ENCODE measurements at places on chromosomes 16 and 17.

- DNase-seq, result no peak
Measured at GRCh38 chr17:4186357-4186881, 43.4 kb downstream of the CYB5D2 start.

GRCh38 chr17:74271281-74271680, 2.8 kb upstream of the DNAI2 start:
- DNase-seq, result no peak

GRCh38 chr17:57234739-57235092, 21.6 kb upstream of the MSI2 start:
- no peak for DNase-seq

DNA sequence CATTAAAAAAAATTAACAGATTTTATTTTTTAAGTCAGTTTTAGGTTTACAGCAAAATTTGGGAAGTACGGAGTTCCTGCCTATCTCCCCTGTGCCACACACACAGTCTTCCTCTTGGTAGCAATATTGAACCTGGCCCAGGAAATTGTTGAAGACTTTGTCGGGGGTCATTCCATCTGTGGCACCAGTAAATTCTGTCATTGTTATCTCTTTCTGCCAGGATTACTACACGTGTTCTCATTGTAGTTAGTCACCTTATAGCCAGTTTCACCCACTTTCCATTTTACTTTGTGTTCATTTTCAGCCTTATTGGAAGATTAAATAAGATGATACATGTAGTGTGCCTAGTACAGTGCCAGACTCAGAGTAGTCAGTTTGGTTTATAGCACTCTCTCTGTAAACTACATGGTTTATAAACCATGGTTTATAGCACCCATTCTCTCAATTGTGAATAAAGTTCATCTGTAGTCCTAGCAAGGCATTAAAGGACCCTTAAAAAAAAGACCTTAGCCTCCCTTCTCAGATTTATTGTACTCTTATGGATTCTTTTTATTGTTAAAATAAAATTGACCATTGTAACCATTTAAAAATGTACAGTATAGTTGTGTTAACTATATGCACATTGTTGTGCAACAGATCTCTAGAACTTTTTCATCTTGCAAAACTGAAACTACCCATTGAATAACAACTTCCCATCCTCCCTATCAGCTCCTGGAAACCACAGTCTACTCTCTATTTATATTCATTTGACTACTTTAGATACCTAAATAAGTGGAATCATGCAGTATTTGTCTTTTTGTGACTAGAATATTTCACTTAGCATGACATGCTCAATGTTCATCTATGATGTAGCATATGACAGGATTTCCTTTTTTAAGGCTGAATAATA, 36.1 kb downstream of the NLK start:
- no peak for DNase-seq

DNA sequence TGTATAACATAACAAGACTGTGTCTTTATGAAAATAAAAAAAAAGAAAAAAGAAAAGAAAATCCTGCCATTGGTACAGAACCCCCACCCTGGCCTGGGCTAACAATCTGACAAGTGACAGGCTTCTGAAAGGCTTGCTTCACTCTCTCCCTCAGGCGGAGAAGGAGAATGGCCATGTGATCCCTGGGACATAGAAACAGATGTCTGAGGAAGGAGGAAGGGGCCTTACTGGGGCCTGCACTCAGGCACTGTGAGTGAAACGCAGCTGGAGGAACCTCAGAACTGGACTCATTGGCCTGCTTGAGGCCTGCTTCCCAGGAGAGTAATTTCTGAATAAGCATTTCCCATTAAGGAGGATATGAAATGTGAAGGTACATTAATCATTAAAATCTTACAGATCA, 17.5 kb downstream of the MAP3K14 start:
- no peak for DNase-seq

GRCh38 chr16:53068423-53068833, 13.6 kb downstream of the CHD9 start:
- DNase-seq, result no peak

DNA sequence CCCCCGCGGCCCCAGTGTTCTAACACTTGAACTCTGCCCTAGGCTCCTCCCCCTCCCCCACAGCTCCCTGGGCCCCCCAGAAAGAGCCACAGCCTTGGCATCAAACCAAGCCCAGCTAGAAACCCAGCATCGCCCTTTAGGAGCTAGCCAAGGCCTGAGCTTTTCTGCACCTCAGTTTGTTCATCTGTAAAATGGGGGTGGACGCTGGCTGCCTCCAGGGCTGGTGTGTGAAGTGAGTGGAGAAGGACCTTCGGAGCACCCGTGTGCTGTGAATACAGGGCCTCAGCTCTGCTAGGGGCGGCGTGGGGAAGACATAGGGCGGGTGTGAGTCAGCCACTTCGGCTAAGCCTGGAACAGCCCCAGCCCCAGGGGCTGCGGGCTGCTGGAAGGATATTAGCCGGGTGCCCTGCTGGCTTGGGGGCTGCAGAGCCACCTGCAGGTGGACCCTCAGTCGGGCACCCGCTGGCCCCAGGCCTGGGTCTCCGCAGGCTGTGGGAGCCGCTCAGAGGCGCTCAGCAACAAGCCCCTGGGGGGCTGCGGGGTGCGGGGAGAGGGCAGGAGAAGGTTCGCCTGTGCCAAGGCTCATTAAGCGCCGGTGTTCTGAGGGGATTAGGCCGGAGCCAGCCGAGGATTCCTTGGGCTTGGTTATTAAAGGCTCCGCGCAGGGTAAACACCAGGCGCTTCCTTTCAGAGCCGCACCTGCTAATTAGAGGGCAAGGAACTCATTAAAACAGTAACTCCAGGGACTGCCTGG, 217.0 kb upstream of the CIBAR2 start:
- peak; percentile 56 for DNase-seq

DNA sequence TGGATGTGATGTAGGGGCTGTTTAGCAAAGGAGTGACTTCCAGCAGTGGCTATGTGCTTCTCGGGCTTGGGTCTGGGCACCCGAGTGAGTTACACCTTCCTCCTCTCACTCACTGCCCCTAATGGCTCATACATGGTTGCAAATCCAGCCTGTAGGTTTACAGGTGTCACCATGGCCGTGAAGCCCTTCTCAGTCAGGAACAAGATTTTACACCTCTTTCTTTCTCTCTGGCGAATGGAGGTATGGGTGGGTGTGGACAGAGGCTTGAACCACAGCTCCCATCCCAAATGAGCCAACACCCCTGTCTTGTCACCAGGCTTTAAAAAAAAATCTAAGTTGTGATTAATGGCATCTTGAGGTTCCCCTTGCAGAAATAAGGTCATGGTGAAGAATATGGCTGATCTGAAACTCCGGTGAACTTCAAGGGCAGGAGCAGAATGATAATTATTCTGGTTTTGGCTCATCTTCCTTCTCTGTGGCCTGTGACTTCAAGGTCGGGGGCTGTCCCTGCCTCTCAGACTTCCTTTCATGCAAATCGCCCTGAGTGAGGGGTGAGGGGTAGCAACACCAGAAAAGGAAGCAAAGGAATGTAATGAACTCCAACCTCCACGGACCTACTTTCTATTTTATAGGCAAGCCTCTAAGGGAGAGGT, 331.2 kb downstream of the MAF start:
- DNase-seq, result no peak

- DNase-seq, result no peak
Measured at GRCh38 chr17:7017827-7018200, 5.0 kb upstream of the BCL6B start.

DNA sequence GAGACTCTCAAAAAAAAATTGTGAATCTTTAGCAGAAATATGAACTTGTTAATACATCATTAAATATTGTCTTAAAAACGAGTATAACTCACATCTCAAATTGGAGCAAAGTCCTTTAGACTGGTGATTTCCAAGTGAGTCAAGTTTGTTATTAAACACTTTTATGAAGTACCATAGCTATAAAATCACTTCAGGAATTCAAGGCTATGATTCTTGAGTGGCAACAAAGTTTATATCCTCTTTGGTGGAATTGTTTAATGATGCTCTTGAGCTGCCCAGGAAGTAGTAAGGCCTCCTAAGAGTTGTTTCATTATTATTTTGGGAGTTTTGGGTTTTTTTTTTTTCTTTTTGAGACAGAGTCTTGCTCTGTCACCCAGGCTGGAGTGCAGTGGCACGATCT, 16.7 kb upstream of the BLMH start:
- no peak for DNase-seq

DNA sequence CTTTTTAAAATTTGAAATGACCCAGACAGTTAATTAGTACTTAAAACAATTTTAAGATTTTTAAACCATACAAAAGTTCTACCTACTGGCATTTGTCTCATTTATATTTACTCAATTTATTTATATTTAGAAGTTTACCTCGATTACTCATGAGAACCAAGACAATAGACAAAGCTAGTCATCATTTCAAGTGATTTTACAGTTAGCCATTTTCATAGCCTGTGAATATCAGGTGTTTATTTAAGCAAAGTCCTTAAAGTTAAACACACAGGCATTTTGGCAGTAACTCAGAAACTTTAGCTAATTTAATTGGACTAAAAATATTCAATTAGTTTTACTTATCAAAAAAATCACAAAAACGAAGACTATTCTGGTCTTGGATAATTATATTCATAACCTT, 101.6 kb upstream of the KIF2B start:
- DNase-seq, result peak; percentile 32

- no peak for DNase-seq
Measured at GRCh38 chr17:77535892-77536291, 395.1 kb downstream of the SEC14L1 start.

- no peak for DNase-seq
Measured at GRCh38 chr17:66810951-66811682, 23.8 kb upstream of the CACNG5 start.

GRCh38 chr17:21185061-21185460, 28.9 kb downstream of the TMEM11 start:
- no peak for DNase-seq

GRCh38 chr16:86175816-86176215, 276.9 kb downstream of the IRF8 start:
- no peak for DNase-seq

GRCh38 chr17:11742886-11743285, 144.6 kb downstream of the DNAH9 start:
- no peak for DNase-seq

GRCh38 chr16:80984124-80984892, 22.4 kb downstream of the CMC2 start:
- no peak for DNase-seq

DNA sequence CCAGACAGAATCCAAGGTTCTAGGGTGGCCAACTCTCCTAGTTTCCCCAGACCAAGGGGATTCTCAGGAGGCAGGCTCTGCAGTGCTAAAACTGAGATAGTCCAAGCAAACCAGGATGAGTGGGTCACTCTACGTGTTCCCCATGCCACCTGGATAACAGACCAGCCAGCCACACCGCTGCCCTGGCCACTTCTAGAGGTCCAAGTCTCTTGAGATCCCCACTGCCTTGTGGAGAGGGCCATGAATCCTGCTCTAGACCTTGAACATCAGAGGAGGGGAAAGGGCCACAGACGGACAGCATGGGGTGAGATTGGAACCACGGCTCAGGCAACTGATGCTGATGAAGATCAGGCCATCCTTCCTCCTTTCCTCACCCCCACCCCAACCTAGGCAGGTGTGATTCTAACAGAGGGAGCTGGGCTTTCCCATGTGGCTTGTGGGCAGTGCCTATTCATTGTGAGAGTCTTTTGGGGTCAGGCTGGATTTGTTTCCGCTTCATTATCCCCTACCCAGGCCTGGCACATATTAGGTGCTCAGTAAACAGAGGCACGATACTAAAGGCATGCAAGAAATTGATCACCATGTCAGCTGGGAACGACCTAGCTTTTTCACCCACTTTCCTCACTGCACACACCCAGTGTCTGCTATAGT, 16.8 kb upstream of the TVP23A start:
- no peak for DNase-seq

DNA sequence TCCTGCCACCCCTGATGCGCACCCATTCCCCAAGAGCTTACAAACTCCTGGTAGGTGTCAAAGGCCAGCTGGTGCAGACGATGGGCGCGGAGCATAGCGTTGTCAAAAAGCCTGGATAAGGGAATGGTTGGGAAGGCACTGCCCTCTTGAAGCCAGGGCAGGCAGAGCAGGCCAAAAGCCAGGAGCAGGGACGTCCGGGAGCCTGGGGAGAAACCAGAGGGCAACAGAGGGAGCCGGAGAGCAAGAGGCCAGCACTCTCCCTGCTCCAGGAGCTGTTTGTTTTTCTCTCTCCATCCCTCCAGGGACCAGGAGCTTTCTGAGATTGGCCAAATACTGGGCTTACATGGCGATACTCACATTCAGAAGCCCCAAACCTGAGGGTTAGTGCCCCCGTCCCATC, 334 bp downstream of the GH1 start:
- no peak for DNase-seq

GRCh38 chr16:88306860-88307545, 75.8 kb upstream of the ZNF469 start:
- DNase-seq, result peak; percentile 99

DNA sequence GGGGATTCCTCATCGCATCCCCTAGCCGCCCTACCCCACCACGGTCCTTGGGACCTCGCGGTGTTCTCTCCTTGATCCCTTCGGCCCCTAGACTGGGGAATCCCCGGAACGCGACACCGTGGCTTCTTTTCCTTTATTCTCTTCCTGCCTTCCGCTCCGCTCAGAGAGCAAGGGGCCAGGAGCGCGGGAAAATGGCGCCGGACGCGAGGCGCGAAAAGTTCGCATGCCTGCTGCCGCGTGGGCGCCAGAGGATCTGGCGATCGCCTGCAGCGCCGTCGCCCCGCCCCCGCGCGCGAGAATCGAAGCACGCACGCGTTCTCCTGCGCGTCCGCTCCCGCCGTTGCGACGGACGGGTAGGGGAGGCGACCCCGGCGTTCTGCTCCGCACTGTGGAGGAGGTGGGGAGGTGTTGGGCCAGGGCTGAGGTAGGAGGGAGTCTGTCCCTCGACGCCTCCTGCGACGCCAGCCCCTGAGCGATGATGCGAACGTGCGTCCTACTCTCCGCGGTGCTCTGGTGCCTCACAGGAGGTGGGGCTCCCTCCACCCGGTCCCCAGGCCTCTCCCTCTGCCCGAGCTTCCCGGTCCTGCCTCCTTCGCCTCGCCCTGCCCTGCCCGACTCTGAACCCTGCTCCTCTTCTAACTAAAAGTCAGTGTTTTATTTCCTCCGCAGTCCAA, at the start of gene ZPBP2:
TSS of gene ZPBP2 (plus strand) at position 323 of the 674 bp plus-strand sequence. CDS start at position 476, 153 bp downstream.
- no peak for DNase-seq

DNA sequence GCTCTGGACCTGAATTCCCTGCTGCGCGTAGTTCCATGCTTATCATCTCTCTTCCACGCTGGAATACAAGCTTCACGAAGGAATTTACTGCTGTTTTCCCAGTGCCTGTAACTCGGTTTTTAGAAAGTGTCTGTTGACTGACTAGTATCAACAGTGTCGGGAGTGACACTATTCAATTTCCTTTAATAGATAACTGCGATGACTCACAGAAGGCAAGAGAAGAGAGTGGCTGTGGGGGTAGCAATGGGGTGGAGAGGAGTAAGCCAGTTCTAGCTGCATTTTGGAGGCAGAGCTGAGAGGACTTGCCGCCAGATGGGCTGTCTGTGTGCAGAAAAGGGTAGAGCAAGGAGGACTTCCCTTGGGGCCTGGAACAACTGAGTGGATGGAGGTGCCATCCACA, 25.2 kb downstream of the B4GALNT2 start:
- DNase-seq, result no peak

GRCh38 chr16:2776500-2777139, 460 bp downstream of the ELOB start:
- no peak for DNase-seq

Measured in astrocyte (in vitro differentiated cells and primary cell).